AG10803 (cell line): ENCODE measurements at places on chromosomes 3 and 15.

DNA sequence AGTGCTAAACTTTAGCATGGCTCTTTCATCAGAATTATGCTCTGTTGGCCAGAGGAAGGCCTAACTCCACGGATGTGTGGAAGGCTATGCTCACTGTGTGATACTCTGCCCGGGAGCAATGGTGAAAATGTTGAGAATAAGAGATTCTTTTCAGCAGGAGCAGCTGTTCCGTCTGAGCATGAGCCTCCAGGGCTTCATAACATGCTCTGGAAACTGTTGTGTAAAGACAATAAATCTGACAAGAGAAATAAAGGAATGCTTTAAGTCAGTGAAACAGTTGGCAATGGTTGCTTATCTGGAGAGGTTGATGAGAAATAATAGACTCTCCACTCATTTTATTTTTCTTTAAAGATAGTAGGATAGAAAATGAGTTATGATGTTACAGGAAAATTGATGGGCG is 269.8 kb downstream of the DIPK2A start:
- DNase-seq: no peak

- no peak for DNase-seq
Observed at GRCh38 chr15:93135459-93135858, 46.4 kb upstream of the RGMA start.

DNA sequence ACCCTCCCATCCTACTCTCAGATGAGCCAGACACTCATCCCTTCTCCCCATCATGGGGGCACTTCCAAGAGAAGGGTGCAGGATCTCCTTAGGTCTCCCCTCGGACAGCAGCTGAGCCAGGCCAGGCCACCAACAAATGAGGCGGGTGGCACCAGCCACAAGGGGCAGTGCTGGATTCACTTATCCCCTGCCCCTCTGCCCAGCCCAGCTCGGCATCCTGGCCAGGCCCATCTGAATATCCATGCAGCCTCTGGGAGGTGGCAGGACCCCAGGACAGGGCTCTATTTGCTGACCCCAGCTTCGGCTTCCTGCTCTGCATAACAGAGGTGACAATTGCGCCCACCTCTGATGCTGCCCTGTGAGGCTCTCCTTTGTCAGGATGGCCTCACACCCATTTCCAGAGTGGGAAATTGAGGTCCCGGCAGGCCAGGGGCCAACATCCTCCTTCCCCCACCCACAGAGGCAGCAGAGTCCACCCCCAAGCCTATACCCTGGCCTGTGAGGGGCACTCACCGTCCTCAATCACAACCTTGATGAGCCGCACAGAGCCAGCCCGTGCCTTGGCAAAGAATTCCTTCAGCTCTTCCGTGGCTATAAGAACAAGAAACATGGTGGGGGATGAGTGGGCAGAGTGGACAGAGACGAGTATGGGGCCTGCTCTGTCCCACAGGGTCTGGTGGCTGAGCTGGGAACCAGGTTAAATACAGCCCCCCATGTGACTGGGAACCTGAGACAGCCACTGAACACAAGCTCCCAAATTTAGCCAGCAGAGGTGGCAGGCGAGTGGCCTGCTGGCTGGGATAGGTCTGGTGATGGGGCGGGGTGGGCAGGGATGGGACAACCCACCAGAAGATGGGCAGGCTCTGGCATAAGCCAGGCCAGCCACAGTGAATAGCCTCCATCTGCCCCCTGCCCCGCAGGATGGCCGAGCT is 4.2 kb downstream of the TWF2 start:
- DNase-seq: no peak

- DNase-seq: peak; percentile 4
Observed at GRCh38 chr3:112360561-112360960, 27.6 kb downstream of the CD200 start.

DNA sequence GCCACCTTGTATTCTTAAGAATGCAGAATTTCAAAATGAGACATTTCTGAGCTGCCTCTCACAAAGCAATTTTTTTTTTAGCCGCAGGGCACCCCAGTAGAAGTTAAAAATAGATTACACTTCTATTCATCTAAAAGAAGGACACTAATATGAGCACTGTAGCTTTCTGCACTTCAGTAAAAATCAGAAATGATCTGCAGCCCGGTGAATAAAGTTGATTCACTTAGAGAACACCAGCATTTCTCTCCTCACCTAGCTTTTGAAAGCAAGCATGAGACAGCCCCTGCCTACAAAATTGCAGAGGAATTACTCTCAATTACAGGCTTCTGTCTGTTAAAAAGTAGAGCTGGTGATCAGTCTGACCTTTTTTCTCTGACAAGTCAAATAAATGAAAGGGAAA is 1062.4 kb downstream of the FHIT start:
- DNase-seq: no peak

DNA sequence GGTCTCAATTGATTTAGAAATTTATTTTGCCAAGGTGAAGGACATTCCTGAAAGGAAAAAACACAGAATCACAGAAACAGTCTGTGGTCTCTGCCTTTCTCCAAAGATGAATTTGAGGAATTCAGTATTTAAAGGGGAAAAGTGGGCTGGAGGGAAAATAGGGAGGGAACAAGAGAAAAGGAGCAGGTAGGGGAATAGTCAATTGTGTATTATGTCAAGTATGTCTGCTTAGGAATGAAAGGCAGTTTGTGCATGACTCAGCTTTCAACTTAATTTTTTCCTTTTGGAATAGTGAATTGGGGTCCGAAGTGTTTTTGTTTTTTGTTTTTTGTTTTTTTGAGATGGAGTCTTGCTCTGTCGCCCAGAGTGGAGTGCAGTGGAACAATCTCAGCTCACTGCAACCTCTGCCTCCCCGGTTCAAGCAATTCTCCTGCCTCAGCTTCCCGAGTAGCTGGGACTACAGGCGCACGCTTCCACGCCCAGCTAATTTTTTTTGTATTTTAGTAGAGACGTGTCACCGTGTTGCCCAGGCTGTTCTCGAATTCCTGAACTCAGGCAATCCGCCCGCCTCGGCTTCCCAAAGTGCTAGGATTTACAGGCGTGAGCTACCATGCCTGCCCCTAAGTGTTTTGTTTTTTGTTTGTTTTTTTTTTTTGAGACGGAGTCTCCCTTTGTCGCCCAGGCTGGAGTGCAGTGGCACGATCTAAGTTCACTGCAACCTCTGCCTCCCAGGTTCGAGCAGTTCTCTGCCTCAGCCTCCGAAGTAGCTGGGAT is 74.1 kb upstream of the MAP4 start:
- DNase-seq: no peak

- DNase-seq: no peak
Observed at GRCh38 chr3:25588441-25589103, 76.1 kb downstream of the TOP2B start.

GRCh38 chr3:135766115-135766514 is 199.4 kb upstream of the PPP2R3A start:
- DNase-seq: no peak

- peak; percentile 69 for DNase-seq
Observed at GRCh38 chr3:132352556-132353143, 35.4 kb downstream of the ACP3 start.

- no peak for DNase-seq
Observed at GRCh38 chr15:79292011-79292410, 9.5 kb downstream of the ANKRD34C start.

DNA sequence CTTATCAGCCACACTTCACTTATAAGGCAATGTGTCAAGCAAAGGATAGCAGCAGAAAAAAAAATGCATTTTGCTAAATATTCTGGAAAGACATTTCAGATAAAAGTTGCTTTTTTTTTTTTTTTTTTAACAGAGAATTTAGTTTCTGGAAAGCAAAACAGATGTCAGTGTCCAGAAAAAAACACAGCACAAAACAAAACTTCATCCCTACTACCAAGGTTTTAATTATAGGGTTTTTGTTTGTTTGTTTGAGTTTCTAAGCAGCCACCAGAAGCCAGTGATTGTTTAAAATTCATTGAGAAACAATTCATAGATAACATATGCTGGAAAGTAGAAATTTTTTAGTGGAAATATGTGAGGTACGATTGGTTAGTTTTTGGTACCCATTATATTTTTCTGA is 1202.7 kb downstream of the OTOL1 start:
- DNase-seq: no peak

DNA sequence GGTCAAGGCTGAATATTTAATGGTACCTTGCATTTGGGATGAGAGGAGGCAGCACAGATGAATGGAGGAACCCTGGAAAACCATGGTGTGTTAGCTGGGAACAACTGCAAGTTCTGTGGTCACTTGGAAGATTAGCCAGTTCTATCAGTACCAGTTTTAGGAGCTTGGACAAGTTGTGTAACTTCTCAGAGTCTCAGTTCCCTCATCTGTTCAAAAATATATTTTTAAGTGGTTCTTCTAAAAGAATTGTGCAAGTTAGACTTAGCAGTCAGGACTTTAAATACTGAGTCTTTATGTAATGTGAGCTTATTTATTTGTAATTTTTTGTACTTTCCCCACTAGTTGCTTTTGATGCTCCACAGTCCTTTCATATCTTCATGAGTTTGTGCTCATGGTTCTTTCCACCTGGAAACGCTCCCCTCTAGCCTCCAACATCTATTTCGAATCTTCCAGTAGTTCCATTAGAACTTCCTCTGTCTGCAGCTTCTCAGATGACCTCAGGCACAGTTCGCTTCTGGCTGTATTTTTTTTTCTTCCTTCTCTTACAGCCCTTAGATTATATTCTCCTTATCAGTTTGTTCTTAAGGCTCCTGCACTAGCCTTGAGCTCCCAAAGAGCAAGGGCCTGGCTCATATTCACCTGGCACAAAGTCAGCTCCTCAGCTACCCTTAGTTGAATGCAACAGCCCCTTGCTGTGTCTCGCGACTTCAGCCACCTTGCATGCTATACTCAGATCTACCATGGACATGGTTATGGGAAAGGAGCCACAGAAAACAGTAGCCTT is 27.1 kb downstream of the ITPR1 start:
- no peak for DNase-seq

DNA sequence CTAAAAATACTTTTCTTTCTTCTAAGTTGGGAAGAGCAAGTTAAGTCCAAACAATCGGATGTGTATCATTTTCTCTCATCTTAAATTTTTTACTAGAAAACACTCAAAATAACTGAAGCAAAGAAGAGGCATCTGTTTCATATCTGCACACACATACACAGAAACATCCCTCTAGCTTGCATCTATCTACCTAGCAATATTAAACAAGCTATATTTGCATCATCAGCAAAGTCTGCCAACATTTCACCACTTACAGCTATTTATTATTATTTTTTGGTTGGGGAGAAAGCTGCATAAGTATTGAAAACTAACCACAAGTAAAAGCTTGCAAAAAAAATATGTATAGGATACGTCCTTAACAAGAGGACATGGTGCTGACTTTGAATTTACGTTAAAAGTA is 1.9 kb downstream of the GOLIM4 start:
- no peak for DNase-seq

GRCh38 chr3:3685721-3686120 is 113.5 kb upstream of the LRRN1 start:
- no peak for DNase-seq

GRCh38 chr3:60303160-60303559 is 948.1 kb downstream of the FHIT start:
- DNase-seq: peak; percentile 56

GRCh38 chr15:77235566-77235965 is 164.7 kb upstream of the TSPAN3 start:
- DNase-seq: no peak

GRCh38 chr15:96150254-96150653 is 180.2 kb upstream of the NR2F2 start:
- no peak for DNase-seq

DNA sequence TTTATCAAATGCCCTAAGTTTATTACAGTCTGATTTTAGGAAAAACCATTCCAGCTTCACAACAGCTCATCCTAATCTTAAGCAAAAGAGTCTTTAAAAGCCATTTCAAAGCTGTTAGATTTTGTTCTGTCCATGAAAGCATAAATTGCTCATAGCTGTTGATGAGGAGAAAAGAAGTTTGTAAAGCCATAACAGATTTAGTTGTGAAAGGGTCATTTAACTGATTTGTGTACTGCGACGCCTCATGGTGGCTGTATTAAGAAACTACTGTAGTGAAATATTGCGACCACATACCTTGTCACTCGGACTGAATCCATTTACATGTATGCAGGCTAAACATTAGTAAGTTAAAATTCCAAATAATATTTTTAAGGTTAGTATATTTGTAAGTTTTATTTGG is 20.9 kb downstream of the BBX start:
- no peak for DNase-seq

GRCh38 chr3:100777271-100777670 is 68.0 kb downstream of the TFG start:
- DNase-seq: peak; percentile 73

- no peak for DNase-seq
Observed at GRCh38 chr3:178200316-178200715, 335.9 kb upstream of the KCNMB2 start.

DNA sequence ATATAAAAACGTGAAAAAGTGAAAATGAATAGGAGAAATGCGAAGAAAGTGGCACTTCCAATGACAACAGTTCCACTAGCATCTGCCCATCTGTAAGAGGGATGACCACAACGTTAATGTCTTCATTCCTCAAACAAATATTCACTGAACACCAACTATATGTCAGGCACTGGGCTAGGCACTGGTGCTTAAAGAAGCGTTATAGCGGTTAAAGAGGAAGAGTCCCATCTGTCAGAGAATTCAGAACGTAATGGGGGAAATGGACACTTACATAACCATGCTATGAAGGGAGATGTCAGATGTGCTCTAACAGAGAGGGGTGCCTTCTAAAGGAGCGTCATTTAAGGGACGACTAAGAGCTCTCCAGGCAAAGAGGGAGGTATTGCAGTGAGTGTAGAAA is 8.2 kb downstream of the RUBCN start:
- no peak for DNase-seq

DNA sequence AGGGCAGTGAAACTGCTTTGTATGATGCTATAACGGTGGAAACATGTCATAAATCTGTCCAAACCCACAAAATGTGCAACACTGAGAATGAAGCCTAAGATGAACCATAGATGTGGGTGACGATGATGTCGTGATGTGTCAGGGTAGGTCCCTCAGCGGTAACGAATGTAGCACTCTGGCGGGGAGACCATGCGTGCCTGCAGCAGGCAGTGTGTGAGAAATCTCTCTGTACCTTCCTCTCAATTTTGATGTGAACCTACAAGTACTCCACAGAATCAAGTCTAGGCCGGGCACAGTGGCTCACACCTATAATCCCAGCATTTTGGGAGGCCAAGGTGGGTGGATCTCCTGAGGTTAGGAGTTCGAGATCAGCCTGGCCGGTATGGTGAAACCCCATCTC is 268.2 kb upstream of the LYSMD4 start:
- DNase-seq: no peak

GRCh38 chr3:18648868-18649462 is 223.8 kb upstream of the SATB1 start:
- DNase-seq: no peak

- DNase-seq: no peak
Observed at GRCh38 chr3:61663356-61664104, 102.2 kb downstream of the PTPRG start.

GRCh38 chr15:68679961-68680371 is 101.2 kb downstream of the CORO2B start:
- DNase-seq: no peak

- DNase-seq: no peak
Observed at GRCh38 chr15:38479756-38480155, 25.8 kb downstream of the FAM98B start.

DNA sequence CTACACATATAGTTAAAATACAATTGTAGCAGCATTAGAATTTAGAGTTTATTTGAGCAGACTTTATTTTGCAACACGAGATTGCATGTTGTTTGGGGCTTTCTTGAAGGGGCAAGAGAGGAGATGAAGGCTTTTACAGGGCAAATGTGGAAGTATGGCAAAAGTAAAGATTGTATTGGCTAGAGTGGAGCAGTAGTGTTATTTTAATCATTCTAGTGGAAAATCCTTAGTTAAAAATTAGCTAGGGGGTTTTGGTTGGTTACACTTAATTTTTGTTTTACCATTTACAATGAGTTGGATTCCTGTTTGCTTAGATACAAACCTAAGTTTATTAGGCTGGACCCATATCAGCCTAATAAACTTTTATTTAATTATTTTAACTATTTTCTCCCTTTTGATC is 4.6 kb downstream of the OR5H15 start:
- no peak for DNase-seq
